ENCODE measurements at places on chromosomes 16 and 17.

- DNase-seq = no peak
Observed at GRCh38 chr16:48641770-48642169, 31.8 kb upstream of the N4BP1 start.

- no peak for DNase-seq
Observed at GRCh38 chr16:65543781-65544740, 422.2 kb upstream of the CDH11 start.

DNA sequence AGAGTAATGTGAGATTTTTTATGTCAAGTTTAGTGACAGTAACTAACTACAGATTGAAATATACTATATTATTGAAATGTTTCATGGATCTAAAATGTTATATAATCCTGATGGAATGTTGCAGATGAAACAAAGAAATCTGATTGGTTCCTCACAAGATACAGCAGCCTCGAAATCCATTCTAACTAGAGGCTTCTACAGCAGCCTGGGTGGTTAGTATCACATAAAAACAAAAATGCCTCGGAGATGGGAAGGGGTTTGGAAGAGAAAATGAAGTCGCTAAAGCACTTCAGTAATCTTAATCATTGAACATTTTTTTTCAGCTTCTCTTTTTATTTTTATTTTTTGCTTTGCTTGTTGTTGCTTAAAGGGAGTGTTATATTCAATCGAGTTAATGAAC lies 75.2 kb downstream of the TANC2 start:
- no peak for DNase-seq

- DNase-seq = no peak
Observed at GRCh38 chr17:48067245-48067644, 19.1 kb downstream of the NFE2L1 start.

DNA sequence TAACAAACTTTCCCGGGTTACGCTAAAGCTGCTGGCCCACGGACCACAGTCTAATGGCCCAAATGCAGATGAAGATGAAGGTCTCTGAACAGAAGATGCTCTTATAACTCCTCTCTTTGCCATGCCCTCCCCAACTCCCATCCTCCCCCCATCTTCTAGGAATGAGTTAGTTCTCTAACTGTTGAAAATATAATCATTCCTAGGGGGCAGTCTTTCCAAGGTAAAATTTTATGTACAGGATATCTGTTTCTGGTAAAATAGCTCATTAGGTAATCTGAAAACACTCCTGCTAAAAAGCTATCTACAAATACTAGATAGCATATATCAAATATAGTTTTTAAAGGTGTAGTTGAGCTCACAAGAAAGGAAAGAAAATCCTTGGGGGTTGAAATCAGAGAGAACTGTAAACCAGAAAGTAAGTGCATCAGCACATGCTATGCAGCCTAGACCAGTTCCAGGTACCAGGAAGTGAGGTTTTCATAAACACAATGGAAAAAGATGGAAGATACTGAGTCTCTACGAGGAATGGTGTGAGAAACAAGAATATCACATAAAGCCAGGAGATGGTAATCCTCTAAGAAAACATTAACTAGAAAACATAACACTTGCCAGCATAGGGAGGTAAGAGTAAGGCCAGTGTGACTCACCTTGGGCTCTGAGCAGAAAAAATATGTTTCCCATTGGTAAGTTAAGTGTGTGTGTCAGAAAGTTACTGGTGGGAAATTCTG lies 38.1 kb downstream of the CMC2 start:
- no peak for DNase-seq

DNA sequence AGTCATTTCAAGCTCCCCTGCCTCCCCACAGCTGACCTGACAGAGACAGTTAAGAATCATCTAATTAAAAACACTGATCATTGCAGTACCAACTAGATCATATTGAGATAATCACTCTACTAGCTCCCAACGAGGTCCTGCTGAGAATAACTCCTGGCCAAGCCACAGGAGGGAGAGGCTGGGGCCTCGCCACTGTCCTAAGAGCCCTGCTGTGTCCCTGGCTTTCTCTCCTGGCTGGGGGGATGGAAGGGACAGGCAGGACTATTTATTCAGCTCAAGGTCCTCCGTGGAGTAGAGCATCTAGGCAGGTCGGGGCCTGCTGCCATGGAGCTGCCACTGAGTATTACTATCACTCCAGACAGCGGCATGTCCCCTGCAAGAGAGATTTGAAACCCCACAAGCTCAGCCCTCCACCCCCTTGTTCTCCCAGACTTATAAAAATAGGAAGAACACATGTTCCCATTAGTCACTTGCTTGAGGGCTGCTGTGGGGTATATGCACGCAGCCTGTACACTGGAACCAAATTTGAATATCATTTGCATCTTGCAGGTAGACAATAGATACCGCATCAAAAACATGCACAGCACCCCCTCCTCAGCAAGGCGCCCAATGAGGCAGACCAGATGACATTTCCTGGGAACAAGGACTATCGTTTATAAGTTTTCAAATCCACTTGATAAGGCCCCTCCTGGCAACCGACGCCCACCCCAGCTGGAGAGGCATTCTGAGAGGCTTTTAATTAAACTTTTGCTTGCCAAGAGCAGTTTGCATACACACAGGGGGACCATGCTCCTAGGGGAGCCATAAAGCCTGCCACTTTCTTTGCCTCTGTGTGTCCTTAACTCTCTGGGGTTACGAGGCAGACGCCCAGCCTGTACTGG lies 385.2 kb upstream of the ZFHX3 start:
- no peak for DNase-seq

DNA sequence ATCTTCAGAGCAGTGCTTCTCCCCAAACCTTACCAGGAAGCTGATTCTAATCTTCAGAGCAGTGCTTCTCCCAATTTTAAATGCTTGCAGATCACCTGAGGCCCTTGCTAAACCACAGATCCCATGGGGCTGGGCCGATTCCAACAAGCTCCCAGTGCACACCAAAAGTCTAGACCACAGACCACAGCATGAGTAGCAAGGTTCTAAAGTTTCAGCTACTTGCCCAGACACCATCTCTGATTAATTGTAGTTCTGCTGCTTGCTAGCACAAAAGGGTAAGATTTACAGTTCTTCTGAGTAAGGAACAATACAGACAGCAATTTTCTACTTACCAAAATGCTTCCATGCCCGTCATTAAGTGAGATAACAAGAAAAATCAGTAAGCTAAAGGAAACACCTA lies 12.2 kb downstream of the CLEC3A start:
- DNase-seq = peak; percentile 19

DNA sequence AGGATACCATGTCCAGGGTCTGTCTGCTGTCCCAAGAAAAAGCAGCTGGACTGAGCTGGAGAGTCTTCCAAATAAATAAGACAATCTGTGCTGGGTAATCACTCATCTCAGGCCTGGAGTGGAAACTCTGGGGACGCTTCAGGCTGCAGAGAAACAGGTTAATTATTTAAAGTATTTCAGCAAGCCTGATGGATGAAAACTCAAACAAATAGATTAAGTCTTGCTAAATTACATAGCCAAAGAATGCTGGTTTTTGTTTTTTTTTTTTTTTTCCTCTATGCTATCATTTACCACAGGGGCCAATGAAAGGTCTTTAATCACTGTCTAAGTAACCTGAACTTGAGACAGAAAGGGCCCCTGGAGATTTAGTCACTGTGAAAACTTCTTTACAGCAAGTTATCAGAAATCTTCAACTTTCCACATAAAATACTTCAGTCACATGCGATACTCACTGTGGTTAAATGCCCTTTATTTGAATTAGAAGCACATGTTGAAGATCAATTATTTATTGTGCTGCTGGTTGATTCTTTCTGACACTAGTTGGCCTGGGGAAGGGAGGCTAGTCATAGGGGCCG lies 31.0 kb upstream of the KCNJ2 start:
- no peak for DNase-seq

- no peak for DNase-seq
Observed at GRCh38 chr17:45747911-45748310, 36.2 kb upstream of the CRHR1 start.

- no peak for DNase-seq
Observed at GRCh38 chr16:17270111-17270510, 200.6 kb downstream of the XYLT1 start.

DNA sequence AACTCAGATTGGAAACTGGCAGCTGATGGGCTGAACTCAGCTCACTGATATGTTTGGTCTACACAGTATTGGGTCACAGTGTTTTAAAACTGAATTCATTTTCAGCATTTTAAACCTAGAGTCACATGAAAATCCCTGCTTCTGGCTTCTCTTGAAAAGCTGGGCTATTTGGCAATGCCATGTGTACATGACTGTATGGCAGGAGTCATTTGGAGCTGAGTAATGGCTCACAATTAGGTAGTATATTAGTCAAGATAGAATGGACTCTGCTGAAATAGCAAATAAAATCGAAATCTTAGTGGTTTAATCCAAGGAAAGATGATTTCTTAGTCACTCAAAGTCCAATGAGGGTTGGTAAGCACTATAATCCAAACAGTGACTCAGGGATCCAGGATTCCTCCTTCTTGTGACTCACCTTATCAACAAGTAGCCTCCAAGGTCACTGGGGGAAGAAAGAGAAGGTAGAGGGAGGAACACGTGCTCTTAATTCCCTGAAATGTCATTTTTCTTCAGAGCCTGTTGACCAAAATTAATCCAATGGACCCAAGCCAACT lies 13.9 kb upstream of the PMP22 start:
- no peak for DNase-seq

DNA sequence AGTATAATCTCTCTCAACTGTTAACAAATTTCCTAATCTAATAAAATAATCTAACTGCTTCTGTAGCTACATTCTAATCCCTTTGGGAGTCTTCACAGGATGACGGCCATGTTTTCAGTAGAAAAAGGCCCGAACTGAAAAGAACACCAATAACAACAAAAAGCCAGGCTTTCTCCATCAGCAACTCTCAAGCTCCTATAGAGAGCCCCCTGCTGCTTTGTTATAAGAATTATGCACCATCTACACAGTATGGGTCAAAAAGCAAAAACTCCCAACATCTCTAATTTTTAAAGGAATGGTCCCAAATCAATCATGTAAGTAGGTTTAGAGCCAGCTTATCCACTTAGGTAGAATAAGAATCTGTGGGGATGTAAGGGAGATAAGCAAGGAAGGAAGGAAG lies 163.6 kb upstream of the C17orf78 start:
- DNase-seq = no peak

DNA sequence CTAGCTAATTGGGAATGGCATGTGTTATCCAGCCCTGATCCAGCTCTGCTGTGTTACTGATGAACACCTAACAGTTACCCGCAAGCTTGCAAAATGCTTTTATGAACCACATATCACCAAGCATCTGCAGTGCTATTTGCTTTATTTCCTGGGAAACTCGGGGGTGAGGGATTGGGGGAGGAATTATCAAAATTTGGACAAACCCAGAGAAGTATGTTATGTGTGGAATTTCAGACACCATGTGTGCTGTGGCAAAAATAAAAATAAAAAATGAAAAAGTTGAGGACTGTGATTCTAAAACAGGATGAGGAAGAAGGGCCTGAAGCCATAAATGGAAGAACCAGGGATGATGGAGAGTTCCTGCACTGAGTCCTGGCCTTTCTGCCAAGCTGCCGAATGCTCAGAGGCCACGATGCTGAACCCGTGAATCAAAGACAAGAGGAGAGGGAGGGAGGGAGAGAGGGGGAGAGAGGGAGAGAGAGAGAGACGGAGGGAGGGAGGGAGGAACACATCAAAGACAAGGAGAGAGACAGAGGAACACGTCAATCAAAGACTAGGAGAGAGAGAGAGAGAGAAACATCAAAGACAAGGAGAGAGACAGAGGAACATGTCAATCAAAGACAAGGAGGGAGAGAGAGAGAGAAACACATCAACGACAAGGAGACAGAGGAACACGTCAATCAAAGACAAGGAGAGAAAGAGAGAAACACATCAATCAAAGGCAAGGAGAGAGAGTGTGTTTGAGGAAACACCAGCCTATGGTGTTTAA lies 89.8 kb downstream of the MRM3 start:
- DNase-seq = no peak

GRCh38 chr17:58335779-58336455 lies 7.3 kb upstream of the TSPOAP1 start:
- DNase-seq = peak; percentile 93

DNA sequence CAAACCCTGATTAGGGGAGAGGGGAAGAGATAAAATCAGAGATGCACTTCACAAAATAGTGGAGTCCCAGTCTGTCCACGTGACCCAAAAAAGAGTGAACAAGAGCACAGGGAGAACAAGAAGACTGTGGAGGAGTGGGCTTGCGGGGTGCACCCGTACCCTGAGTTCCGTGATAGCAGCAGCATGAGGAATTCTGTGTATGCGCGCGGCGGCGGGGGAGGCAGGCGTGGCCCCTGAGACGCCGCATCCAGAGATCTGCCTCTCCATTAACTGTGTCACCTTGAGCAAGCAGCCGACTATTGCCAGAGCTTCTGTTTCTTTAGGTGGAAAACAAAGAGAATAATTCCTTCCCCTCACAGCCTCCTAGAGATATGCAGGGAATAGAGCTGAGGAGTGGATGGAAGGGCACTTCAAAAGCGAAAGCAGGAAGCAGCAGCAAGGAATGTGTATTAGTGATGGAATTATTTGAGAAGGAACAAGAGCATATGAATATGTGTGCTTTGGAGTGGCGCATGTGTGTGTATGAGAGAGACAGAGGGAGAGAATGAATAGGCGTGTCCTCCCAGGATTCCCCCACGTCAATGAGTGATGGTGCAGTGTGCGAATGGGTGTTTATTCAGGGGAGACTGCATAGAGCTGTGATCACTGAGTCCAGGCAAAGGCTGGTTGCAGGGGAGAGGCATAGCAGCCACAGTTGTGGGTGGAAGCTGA lies 10.4 kb upstream of the SOX9 start:
- no peak for DNase-seq

DNA sequence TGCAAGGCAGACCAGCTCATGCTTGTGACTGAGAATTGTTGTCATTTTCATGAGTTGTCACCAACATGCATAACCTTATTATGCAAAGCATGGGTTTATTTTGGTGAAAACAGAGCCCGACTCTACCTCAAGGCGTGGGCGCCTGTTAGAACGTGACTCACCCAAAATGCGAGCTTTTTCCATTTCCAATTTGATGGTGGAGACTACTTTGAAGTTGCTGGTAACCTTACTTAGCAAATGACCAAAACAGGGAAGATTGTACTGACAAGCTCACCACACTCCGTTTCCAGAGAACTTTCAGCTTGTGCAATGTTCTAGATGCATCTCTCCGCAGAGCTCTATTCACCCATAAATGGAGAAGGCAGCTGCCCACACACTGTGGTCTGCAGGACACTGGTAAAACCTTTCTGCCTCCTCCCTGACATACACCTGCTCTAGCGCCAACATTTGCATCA lies 284.5 kb downstream of the MAF start:
- no peak for DNase-seq

- DNase-seq = no peak
Observed at GRCh38 chr17:699345-699744, 15.3 kb downstream of the VPS53 start.

DNA sequence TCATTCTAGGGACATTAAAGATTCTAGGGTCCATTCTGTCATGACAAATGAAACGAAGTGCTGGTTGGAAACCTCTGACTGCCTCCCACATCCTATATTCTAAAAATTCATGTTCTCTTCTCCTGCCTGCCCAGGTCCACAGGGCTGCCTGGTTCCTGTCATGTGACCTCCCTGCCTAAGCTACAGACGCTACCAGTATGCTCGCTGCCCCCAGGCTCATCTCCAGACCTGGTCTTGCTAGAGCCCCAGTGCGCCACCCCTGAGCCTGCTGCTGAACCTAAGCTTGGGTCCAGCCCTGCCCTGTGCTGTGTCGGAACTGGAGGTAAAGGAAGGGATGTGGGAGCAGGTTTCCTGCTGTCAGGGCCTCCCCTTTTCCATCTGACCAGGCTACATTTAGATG lies 231.6 kb upstream of the CDH5 start:
- DNase-seq = no peak

All from KG1 (cell line).